Thymus (tissue), 14 donors: ENCODE measurements at places on chromosomes 3 and 15. TPM values are rescaled to one million over a fixed set of nuclear protein-coding genes. Genes with fewer than 3 reads are reported as not detected.

DNA sequence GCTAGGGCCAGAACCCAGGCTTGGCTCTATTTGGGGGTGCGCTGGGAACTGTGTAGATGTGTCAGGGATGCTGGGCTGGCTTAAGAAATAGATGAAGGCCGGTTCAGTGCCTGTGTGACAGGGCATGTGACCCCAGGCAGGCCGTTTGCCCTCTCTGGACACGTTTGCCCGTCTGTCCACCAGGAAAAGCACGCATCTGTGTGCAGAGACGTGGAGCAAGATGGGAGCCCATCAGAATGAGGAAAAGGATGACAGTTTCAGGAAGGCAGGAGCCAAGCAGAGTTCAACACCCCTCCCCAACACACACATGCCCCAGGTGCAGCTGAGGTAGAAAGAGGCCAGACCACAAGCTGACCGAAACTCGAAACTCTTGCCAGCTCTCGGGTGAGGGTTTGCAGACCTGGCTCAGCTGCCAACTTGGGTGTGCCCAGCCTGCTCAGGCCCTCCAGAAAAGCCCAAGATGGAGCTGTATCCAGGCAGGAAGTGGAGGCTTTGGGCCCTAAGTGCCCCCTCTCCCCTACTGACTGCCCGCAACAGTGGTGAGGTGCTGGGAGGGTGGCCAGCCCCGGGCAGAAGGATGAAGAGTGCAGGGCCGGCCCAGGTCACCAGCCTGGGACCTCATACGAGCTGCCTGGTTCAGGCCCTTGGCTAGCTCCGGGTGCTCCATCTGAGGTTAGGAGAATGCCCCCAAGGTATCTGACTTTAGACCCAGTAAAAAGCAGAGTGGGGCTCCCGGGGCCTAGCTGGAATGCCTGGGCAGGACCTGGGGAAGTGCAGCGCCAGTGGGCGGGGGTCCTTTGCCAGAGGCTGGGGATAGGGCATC is 10.2 kb upstream of the MESP1 start:
- H3K27ac ChIP-seq, result no peak overlapping the region
- no peaks in the 10 kb centered on the region for H3K36me3 ChIP-seq
- no peak overlapping the region for H3K4me3 ChIP-seq
- no peak for DNase-seq
- H3K4me1 ChIP-seq, result no peaks in the 10 kb centered on the region

DNA sequence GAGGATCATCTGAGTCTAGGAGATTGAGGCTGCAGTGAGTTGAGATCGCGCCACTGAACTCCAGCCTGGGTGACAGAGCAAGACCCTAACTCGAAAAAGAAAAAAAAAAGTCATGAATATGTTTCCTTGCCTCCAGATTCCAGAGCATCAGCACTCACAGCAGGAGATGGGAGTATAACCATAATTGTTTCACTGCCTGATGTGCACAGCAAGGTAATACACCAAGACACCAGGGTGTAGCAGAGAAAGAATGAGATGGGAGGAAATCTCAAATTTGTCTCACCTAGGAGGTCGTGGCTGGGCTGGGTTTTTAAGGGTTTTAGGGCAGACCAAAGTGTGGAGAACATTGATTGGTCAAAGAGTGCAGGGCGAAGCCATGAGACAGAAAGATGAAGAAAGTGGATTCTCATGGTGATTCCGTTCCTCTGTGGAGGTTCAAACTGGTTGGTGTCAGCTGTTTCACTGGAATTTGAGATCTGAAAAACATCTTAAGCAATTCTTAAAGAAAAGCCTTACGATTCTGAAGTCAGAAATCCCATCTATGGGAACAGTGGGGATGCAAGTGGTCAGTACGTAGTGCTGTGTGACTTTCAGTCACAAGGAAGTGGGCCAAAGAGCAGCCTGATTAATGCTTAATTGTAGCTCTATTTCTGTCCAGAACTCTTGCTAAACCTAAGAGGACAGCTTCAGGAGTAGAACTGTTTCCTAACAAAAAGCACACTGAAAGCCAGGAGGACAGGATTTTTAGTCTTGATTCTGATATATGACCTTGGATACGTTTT is 7.8 kb upstream of the C15orf61 start:
- H3K36me3 ChIP-seq, result no peaks in the 10 kb centered on the region
- no peak overlapping the region for H3K27ac ChIP-seq
- no peak for DNase-seq

DNA sequence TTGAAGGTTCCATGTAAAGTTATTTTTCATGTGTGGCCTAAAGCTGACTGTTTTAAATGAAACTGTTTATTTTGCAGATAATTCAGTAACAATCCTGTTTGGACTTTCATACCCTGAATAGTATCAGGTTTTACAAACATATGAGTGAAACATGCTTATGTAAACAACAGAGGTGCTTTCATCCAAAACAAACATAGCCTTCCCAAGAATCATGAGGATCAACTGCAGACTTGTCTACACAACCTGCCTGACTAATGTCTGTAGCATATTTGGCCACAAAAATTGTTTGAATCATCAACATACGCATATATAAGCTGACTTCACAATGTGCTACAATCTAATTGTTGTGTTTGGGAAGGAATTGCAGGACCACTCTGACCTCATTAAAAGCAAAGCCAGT is 190.4 kb downstream of the DIPK2A start:
- no peaks in the 10 kb centered on the region for H3K36me3 ChIP-seq
- H3K27ac ChIP-seq, result no peak overlapping the region
- no peak for DNase-seq
- H3K27me3 ChIP-seq, result no peaks in the 10 kb centered on the region
- H3K4me1 ChIP-seq, result no peaks in the 10 kb centered on the region
- no peak overlapping the region for H3K4me3 ChIP-seq

DNA sequence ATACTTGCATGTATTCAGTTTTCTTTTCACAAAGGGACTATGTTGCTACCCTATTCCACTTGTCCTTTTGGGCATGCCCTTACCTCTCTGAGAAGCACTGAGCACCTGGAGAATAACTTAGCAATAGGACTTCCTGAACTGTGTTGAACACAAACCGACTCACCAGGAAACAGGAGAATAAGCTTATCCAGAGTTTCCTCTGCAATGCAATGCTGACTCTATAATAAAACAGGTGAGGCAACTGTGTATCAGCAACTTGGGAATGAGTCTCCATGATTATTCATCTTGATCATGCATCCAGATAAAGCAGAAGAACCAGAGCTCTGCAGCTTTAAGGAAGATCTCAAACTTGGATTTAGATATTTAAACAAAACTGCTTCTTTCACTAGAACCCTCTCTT is 806.5 kb downstream of the IGSF11 start:
- no peak overlapping the region for H3K4me3 ChIP-seq
- H3K27me3 ChIP-seq, result no peaks in the 10 kb centered on the region
- H3K36me3 ChIP-seq, result no peaks in the 10 kb centered on the region
- no peak overlapping the region for H3K27ac ChIP-seq
- no peaks in the 10 kb centered on the region for H3K4me1 ChIP-seq

DNA sequence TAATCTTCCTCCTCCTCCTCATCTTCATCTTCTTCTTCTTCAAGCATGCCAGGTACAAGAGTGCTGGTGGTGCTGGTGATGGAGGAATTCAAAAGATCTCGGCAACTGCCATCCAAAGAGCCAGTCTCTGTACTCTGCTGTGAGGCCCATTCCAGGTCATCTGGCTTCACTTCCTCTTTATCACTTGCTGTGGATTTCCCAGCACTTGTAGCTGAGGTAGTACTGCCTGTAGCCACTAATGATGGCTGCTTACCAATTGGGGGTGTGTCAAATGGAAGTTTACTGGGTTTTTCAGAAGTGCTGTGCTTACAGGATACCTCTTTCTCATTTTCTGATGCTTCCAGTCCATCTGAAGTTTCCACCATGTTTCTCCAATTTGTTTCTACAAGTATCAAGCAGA is 28.8 kb upstream of the SHC4 start:
- DNase-seq, result no peak
- H3K36me3 ChIP-seq, result peaks cover 11% of the 10 kb centered on the region
- H3K4me3 ChIP-seq, result no peak overlapping the region
- H3K27me3 ChIP-seq, result no peaks in the 10 kb centered on the region
- no peak overlapping the region for H3K27ac ChIP-seq

DNA sequence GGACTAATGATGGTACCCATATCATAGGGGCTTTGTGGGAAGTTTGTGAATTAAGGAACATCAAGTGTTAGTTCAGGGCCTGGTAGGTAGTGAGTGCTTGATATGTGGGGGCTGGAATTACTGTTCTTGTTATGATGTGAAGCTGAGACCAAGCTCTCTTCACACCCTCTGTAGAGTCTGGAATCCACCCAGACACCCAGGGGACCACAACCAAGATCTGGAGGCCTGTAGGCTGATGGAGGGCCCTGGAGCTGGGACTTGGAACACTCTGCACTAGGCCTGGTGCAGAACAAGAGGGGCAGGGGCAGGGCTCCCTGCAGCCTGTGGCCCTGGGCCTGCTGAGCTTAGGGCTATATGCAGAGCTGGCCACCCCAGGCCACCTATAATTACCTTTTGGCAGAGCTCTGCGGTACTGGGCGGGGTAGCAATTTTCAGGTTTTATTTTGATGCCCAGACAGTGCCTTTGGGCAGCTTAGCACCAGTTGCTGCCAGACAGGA is 13.1 kb upstream of the PRKCD start:
- H3K36me3 ChIP-seq, result no peaks in the 10 kb centered on the region
- H3K4me1 ChIP-seq, result no peaks in the 10 kb centered on the region
- DNase-seq, result no peak
- H3K27ac ChIP-seq, result no peak overlapping the region
- no peaks in the 10 kb centered on the region for H3K27me3 ChIP-seq

DNA sequence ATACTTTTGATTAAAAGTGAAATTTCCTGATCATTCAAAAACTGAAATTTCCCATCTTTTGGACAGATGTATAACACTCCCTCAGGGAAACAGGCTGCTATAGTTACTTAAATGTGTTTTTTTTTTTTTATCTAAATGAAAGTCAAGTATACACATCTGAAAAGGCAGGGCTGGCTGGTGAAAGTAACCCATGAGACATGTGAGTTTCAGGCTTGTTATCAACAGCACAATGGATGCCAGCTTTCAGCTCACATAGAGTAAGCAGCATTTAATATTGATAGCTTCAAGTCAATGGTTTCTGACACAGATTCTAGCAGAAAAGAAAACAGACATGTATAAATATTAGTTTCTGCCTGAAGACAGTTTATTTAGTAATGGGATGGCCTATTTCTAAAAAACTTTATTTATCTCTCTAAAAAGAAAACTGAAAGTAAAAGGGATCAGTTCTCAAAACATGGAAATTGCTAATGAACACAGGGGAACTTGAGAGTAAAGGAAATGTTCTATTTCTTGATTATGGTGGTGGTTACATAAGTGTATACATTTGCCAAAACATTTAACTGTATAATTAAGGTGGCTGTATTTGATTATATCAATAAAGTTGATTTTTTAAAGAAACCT is 89.7 kb upstream of the CMC1 start:
- H3K4me1 ChIP-seq, result no peaks in the 10 kb centered on the region
- no peaks in the 10 kb centered on the region for H3K36me3 ChIP-seq

DNA sequence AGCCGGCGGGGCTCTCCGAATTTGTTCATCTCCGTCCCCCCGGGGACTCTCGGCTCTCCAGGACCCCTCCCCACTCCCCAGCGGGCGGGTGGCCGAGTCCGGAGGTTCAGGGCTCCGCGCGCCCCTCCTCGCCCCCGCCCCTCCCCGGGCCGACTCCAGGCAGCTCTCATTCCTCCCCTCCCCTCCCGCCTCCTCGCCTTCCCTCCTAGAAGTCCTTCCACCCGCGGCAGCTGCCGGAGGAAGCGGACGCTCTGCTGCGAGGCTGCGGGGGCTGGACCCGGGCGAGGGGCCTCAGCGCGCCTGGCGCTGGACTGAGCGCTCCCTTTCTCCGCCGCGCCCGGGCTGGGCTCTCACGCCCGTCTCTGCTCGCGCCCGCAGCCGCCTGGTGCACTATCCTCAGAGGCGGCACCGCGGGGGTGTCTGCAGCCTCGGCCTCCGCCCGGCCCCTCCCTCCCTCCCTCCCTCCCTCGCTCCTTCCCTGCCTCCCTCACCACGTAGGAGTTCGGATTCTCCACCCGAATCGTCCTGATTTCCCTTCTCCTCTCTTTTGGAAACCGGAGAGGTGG is at the start of gene ROBO2:
ROBO2 (plus strand) TSS at position 494 of the 566 bp plus-strand sequence. CDS start 687 bp downstream, outside the sequence.
- H3K36me3 ChIP-seq, result no peaks in the 10 kb centered on the region
- peaks cover 20% of the 10 kb centered on the region for H3K27me3 ChIP-seq
- H3K4me1 ChIP-seq, result no peaks in the 10 kb centered on the region
- H3K27ac ChIP-seq, result peak within 1 kb of the TSS; percentile 66
- H3K4me3 ChIP-seq, result peak within 1 kb of the TSS; percentile 24

- no peaks in the 10 kb centered on the region for H3K4me1 ChIP-seq
- H3K27ac ChIP-seq, result no peak overlapping the region
- H3K27me3 ChIP-seq, result no peaks in the 10 kb centered on the region
- no peak for DNase-seq
- H3K36me3 ChIP-seq, result no peaks in the 10 kb centered on the region
These were observed 95.8 kb upstream of the TGFBR2 start for GRCh38 chr3:30510596-30510995.

DNA sequence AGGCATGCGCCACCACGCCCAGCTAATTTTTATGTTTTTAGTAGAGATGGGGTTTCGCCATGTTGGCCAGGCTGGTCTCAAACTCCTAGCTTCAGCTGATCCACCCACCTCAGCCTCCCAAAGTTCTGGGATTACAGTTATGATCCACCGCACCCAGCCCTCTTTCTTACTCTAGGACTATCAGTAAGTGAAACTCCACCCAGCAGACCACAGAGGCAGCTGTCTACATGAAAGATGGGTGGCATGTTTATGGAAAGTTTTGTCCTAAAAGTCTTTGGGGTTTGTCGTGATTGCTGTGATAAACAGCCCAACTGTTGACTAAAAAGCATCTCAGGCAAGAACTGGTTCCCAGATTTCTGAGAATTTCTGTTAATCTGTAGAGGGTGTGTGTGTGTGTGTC is 10.9 kb downstream of the ARL6IP5 start:
- H3K36me3 ChIP-seq, result peaks cover 14% of the 10 kb centered on the region
- peaks cover 49% of the 10 kb centered on the region for H3K4me1 ChIP-seq
- peak overlapping the region; percentile 58 for H3K27ac ChIP-seq
- no peak for DNase-seq
- H3K4me3 ChIP-seq, result no peak overlapping the region

Gene NFKBIZ
- 7.7 TPM for total RNA-seq

DNA sequence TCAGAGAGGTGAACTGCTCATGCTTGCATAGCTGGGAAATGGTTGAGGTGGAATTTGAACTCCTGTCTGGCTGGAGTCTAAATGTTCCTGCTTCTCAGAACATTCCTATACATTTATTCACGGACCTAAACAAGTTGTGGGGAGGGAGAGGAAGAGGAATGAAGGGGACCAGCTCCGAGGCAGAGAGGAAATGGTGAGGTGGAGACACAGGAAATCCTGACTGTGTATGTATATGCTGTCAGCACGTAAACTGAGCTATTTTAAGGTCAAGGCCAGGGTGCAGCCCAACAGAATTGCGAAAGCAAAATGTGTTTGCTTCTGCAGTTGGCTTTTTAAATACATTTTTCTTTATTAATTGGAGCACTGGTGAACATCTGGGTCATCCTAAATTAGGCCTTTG is 74.1 kb upstream of the POMGNT2 start:
- DNase-seq, result peak; percentile 56
- peaks cover 43% of the 10 kb centered on the region for H3K4me1 ChIP-seq
- peak overlapping the region; percentile 83 for H3K27ac ChIP-seq
- no peaks in the 10 kb centered on the region for H3K27me3 ChIP-seq
- no peaks in the 10 kb centered on the region for H3K36me3 ChIP-seq
